ENCODE measurements at places on chromosomes 5 and 9.

DNA sequence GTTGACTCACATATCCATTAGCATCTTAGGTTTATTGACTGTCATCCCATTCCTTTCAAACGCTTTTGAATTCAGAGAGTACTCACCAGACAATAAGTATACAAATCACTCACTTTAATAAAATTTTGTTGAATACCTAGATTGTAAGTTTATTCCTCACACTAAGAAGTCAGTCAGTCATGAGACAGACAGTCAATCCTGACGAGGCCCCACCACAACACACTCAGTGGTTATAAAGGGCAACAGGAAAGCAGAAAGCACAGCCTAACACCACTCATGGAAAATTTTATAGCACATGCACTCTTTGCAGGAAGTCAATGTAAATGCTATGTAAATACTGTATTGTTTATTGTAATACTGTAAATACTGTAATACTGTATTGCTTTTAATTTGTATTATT, 176.3 kb upstream of the PTGER4 start:
- no peak for DNase-seq

- no peak for DNase-seq
Observed at GRCh38 chr9:128892221-128892921, 10.4 kb downstream of the LRRC8A start.

DNA sequence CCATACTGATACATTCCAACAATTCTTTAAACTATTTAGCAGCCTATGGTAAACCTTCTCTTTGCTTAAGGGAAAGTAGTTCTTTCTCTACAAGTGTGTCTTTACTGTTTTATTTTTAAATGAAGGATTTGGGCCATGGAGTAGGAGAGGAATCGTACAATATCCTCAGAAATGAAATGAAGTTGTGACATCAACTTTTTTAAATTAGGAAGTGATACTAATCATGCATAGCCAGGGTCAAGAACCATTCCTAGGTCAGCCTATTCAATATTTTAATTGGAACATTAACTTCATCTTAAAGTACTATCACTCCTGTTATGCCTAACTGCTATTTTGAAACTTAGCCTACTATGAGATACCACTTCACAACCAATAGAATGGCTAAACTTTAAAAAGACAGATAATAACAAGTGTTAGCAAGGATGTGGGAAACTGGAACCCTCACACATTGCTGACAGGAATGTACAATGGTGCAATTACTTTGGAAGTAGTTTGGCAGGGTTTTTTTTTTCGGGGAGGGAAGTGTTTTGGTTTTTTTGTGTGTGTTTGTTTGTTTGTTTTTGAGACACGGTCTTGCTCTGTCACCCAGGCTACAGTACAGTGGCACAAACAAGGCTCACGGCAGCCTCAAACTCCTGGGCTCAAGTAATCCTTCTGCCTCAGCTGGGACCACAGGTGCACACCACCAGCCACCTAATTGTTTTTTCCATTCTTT, 10.7 kb downstream of the AGTPBP1 start:
- DNase-seq, result no peak

DNA sequence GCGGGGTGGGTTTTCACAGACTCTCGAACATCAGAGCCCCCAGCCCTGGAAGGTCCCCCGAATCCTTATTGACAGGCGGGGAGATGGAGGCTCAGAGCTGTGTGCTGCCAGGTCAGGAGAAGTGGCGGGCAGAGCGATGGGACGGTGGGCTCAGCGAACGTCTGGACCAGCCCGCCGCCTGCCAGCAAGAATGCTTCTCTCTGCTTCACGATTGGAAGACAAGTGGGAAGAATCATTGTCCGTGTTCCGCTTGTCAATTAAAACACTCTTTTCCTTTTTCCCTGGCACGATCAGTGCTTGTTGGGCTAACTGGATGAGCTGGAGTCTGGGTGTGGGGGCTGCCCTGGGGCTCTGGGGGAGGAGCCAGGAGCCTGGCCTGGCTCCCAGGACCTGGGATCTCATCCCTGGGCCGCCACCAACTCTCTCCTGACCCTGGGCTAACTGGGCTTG, 1.6 kb downstream of the COL5A1 start:
- no peak for DNase-seq

DNA sequence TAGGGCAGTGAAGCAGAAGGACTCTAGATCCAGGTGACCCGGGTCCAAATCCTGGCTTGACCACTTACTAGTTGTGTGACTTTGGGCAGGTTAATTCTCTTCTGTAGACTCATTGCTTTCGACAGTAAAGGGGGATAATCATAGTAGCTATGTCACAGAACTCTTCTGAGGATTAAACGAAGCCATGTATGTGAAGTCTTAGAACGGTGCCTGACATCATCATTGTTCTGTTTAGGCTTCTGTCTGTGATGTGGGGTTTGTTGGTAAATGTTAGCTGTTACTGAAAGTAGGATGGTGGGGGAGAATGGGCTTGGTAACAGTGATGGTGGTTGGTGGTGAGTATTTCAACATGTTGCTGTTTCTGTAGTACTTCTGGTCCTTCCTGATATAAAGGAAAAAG, 73.7 kb downstream of the MAP1B start:
- no peak for DNase-seq

- DNase-seq, result no peak
Observed at GRCh38 chr5:72586788-72587530, 79.7 kb upstream of the ZNF366 start.

GRCh38 chr5:119406551-119407110, 45.7 kb upstream of the HSD17B4 start:
- no peak for DNase-seq

GRCh38 chr5:117497601-117498000, 923.0 kb upstream of the SEMA6A start:
- DNase-seq, result no peak

- DNase-seq, result no peak
Observed at GRCh38 chr9:1331546-1332038, 281.4 kb downstream of the DMRT2 start.

- DNase-seq, result no peak
Observed at GRCh38 chr5:155259648-155260047, 246.1 kb downstream of the KIF4B start.

DNA sequence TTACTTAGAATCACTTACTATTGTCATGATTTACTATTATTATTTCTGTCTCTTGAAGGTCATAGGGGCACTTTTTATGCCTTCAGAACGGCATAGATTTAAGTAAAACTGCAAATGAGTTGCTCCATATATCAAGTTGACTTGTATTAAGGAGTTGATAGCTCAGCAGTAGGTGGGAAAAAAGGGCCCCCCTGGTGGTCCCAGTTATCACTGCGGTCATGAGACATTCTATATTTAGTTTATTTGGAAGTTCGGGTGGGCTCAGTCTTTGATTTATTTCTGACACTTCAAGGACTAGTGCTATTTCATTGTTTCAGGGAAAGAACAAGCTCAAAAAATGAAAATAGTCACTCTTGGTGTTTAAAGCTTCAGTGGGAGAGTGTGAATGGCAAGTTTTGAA, 159.3 kb downstream of the SLC24A2 start:
- no peak for DNase-seq

- DNase-seq, result no peak
Observed at GRCh38 chr5:177508837-177509236, 789 bp downstream of the DOK3 start.

- DNase-seq, result no peak
Observed at GRCh38 chr9:117511852-117512481, 97.1 kb upstream of the ASTN2 start.

DNA sequence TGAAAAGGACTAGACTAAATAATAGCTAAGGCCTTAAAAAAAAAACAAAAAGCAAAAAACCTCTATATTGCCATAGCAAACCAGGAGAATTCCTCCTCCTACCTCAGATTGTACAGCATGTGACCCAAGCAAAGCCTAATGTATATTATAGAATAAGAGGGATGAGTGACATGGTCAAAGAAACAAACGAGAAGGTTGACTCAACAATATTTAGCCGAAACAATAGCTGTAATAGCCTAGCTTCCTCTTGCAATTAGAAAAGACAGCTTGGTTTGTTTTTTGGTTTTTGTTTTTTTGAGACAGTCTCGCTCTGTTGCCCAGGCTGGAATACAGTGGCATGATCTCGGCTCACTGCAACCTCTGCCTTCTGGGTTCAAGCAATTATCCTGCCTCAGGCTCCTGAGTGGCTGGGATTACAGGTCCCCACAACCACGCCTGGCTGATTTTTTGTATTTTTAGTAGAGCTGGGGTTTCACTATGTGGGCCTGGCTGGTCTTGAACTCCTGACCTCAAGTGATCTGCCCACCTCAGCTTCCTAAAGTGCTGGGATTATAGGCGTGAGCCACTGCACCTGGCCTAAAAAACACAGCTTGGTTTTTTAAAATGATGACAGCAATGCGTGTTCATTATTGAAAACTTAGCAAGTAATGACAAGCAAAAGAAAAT, 5.6 kb downstream of the NLN start:
- no peak for DNase-seq

GRCh38 chr9:34437006-34437925, 21.1 kb downstream of the FAM219A start:
- DNase-seq, result peak; percentile 60

- peak; percentile 32 for DNase-seq
Observed at GRCh38 chr5:1511651-1512540, 11.9 kb downstream of the LPCAT1 start.

DNA sequence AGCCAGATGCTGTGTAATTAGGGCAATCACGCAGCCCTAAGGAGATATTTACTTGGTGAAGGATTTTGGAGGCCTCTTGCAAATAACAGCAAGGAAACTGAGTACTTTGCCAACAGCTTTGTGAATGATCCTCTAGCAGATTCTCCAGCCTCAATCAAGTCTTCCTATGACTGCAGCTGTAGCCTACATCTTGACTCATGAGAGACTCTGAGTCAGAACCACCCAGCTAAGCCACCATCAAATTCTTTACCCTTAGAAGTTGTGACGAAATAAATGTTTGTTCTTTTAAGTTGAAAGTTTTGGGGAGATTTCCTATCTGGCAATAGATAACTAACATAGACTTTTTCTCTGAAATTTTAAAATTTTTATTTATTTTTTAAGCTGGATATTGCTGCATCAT, 237.6 kb upstream of the CCNH start:
- DNase-seq, result peak; percentile 63

DNA sequence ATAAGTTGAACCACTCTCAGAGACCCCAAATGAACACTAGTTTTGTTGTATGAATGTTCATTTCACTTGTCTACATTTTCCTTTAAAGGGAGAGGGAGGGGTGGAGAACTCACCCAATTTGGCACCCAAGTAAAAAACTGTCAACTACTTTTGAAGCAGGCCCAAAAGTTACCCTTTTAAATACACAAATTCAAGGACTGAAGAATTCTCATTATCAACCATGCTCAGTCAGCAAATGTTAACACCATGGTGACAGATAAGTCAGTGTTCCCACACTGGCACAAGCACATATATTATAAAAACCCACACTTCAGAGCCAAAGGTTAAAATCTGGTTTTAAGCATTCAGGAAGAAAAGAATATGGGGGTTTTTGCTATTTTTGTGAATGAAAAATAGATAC, 31.6 kb downstream of the CSNK1A1 start:
- no peak for DNase-seq

DNA sequence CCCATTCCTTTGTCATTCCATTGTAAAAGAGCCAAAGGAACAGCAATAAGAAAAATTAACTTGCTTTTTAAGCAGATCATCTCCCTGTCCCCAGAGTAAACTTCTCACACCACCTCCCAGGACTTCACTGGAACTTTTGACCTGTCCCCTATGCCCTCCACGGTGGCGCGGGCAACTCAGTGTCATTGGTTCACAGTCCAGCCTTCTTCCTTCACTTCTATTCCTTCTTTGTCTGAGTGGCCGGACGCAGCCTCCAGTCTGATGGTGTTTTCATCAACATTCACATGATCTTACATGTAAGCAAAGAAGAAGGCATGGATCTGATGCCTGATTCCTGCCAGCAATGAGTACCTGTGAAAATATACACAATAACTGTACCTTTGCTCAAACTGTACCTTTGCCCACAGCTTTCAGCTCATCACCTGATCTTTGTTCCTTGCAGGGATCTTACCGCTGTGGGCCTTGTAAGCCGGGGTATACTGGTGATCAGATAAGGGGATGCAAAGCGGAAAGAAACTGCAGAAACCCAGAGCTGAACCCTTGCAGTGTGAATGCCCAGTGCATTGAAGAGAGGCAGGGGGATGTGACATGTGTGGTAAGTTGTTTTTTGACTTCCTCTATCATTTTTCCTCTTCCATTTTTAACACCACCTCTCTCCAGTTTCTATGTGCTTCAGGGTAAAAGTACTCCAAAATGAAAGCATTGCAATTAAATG, 32.5 kb downstream of the THBS4 start:
- DNase-seq, result no peak

DNA sequence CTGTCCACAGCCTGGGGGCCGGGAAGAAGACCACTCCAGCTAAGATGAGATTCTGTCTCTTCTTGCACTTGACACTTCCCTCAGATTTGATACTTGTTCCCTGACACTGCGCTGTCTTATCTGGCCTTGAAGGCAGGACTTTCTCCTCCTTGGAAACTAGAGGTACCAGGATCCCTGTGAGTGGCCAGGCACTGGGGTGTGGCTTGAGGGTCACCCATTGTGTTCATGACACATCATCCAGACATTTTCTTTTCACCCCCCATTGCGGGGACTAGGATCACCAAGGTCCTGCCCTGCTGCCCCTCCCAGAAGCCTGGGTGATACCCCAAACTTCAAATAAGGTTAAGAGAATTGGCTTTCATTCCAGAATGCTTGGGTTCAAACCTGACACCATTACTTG, 103.3 kb downstream of the NDFIP1 start:
- no peak for DNase-seq

GRCh38 chr5:90472783-90473395, 1.7 kb downstream of the MBLAC2 start:
- DNase-seq, result no peak

DNA sequence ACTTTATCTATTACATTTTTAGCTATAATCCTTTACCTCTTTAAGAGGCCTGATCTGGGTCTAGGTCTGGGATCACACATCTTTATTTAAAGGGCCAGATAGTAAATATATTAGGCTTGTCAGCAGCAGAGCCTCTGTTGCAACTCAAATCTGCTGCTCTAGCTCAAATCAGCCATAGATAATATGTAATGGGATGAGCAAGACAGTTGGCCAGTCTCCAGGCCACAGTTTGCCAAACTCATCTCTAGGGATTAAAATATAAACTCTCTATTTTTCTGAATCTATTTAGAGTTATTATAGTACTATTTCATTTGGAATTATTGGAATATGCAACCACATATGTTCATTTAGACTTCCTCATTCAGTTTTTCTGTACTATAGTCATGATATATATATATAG, 115.9 kb upstream of the MINAR2 start:
- DNase-seq, result no peak

DNA sequence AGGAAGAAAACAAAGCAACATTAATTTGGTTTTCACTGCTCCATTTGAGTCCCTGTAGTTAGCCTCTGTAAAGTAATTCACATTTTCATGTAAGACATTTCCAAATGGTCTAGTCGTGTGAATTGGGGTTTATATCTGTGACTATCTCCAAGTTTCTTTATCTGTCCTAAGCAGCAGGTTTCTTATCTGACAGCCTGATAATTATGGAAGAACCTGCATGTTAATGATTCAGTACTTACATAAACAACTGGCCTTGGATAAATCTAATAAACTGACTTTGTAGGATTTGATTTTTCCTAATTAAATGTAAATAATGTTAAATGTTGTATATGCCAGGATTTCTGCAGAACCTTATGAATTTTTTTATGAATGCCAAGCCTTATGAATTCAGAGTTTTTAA, 964.9 kb downstream of the NR2F1-AS1 start:
- no peak for DNase-seq

- DNase-seq, result no peak
Observed at GRCh38 chr9:31908158-31908890, 476.1 kb upstream of the ACO1 start.

All from RKO (cell line).